ENCODE measurements at places on chromosomes 2 and 18.
A peak's percentile ranks its signal among the peaks of the same experiment; 100 is the strongest.

GRCh38 chr2:70907130-70908057 is 28.3 kb upstream of the ATP6V1B1 start:
- DNase-seq, result peak; percentile 68

GRCh38 chr2:164030623-164031022 is 294.8 kb upstream of the FIGN start:
- no peak for DNase-seq

- DNase-seq, result no peak
Observed at GRCh38 chr2:17638196-17638743, 97.8 kb downstream of the VSNL1 start.

DNA sequence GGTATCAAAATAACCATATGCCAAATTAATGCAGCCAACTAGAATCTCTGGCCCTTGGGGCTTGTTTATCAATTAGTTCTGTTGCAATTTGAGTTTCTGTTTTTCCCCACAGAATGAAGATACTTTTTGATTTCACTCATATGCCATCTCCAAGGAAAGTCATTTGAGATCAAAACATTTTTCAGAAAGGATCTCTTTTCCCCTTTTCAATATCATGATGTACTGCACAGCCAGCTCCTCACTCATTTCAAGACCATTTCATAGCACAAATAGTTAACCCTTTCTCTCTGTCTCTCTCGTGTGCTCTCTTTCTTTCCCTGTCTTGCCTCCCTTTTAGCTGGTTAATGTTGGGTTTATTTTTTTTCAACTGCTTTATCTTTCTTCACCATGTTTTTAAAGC is 387.3 kb downstream of the STK39 start:
- no peak for DNase-seq

GRCh38 chr18:44765456-44765855 is 84.8 kb downstream of the SETBP1 start:
- DNase-seq, result no peak

DNA sequence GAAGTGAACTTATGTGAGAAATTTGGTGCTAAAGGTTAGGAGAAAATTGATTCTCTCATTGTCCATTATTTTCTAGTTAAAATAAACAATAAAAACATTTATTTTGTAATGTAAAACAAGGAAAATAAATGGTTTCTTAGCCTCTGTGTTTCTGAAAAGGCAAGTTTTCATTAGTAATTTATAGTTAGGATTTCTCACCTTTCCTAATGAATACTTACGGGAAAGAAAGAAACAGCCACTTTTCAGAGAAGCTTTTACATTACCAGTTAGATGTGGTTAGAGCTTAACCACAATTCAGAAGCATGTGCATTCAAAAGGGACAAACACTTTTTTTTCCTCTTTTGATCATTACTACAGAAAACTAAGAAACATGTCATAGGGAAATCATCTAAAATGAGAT is 18.8 kb downstream of the NEMP2 start:
- DNase-seq, result no peak

- DNase-seq, result no peak
Observed at GRCh38 chr2:234292205-234292961, 204.5 kb downstream of the ARL4C start.

- DNase-seq, result no peak
Observed at GRCh38 chr2:123578016-123578415, 447.1 kb upstream of the CNTNAP5 start.

DNA sequence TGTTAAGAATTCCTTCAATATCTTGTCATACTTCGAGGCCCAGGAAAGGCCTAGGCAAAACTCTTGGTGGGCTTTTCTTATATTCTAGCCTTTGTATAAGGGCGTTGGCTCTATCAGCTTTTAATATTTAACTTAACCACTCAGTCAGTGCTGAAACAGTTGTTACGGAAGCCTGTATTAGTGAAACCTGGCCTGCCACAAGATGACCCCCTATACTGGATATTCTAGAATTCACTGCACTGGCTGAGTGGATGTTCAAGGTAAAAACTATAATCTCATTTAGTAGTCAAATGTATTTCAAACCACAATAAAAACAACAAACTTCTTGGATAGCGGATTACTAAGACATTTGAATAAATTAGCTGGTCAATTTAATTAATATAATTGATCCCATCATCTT is 91.7 kb upstream of the HNMT start:
- DNase-seq, result no peak

DNA sequence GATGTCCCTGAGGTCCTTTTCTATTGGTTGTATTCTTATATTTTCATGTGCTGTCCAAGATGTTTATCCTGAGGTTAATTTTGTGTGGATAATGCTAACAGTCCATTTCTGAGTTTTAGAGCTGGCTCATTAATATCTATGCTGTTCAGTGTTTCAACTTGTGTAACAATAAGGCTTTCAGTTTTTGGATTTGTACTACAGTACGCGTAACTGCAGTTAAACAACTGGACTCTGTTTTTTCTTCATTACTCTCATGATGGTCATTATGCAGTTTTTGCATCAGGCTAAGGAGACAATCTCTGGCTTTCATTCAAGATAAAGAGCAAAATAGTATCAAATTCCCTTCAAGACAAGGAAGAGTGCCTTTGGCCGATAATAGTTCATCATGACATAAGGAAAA is 1364.8 kb downstream of the DPP10 start:
- no peak for DNase-seq

DNA sequence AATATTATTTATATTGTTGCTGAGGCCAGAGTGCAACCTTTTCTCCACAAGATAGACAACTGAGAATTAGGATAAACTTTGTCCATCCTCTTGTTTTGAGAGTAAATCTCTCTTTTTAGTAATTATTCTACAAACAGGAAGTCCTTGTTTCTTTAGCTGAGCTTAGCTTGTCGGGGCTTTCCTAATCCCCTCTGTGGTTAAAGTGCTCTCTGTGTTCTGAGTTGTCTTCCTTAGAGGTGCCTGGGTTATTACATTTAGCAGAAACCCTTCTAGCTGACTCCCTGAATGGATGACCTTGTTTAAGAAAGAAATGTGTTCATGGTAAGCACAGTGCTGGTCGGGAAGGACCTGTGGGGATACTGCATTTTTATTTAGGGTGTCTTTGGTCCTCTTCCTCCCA is 12.7 kb downstream of the USP39 start:
- no peak for DNase-seq

DNA sequence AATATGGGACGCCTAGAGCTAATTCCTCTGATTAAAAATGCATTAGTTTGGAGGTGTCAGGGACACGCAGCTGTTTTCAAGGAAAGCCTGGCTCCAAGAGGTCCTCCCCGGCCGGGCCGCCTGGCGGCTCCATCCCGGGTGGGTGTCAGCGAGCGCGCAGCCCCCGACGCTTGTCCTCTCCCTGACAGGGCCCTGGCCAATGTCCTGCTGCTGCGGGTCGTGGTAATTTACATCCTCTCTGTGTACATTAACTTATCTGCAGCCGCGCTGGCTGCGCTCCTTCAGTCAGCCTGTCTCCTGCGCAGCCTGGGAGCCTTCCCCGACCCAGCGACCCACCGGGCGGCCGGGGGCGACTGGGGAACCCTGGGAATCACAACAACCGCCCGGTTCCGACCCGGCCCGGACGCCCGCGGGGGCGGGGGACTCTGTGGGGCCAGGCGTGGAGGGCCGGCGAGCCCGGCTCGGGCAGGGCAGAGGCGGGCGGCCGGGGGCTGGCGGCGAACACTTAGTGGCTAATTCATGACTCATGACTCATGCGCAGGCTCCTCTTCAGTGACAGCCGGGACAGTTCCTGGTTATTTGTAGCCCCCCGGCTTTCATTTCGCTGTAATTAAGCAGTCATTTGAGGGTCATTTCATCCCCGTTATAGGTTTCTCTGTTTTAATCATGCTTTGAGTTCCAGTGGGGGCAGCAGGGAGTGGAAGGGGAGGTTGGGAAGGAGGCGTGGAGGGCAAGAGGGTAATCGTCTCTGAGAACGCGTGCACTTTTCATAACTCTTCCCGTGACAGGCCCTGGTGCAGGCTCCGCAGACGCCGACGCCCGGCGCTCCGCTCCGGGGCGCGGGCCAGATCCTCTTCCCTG is 141.9 kb upstream of the CTAGE1 start:
- peak; percentile 82 for DNase-seq
